Thymus (tissue), 14 donors: ENCODE measurements at places on chromosomes 5 and 9.

DNA sequence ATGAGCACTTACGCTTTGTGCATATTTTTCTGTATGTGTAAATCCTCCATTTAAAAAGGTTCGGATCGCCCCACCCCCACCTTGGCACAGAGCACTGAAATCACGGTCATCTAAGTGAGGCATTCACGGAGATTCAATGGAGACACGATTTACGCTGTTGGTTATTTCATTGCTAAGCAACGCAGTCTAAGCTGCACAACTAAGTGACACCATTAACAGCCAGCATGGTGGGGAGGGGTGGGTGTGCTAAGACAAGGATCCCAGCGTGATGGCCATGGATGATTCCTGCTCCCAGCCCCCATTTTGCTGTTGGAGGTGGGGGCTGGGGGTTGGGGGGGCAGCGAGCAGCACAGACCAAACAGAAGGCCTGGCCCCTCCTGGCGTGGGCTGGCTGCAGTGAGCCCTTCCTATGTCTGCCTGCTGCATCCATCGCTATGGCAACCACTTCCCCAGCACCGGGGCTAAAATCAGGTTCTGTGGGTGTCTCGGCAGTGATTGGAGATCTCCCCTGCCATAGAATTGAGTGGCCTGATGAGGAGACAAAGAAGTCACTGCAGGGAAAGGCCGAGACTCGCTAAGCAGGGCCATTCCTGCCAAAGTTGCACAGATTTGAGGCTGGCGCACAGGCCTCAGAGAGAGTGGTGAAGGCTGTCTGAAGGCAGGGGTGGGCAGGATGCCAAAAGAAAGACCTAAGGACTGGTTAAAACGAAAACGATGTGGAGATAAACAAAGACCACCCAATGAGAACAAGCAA lies 14.3 kb upstream of the MARCHF6 start:
- H3K4me3 ChIP-seq = no peak overlapping the region
- no peaks in the 10 kb centered on the region for H3K36me3 ChIP-seq
- no peak overlapping the region for H3K27ac ChIP-seq
- no peak for DNase-seq
- peaks cover 11% of the 10 kb centered on the region for H3K27me3 ChIP-seq

DNA sequence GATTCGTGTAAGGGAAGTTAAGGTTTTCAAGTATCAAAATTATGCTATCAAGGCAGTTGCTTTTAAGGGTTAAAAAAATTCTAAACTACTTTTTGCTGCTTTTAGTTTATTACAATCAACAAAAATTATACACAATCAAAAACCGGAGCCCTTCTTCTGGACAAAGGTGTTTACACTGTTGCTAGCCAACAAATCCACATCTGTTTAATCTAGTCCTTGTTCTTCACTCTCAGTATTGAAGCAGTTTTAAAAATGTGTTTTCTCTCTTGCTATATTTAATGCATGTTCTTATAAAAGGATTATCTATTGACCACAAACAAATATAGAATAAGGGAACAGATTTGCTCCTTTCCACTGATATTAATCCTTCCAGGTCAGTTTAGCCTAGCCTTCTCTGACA lies 2.5 kb downstream of the FEM1C start:
- peaks cover 11% of the 10 kb centered on the region for H3K4me1 ChIP-seq
- no peak overlapping the region for H3K27ac ChIP-seq
- H3K36me3 ChIP-seq = no peaks in the 10 kb centered on the region
- H3K4me3 ChIP-seq = peak overlapping the region; percentile 100
- H3K27me3 ChIP-seq = no peaks in the 10 kb centered on the region
- DNase-seq = no peak

- H3K27me3 ChIP-seq = no peaks in the 10 kb centered on the region
- no peaks in the 10 kb centered on the region for H3K36me3 ChIP-seq
- no peak overlapping the region for H3K4me3 ChIP-seq
These were observed 58.3 kb downstream of the BNC2 start for GRCh38 chr9:16811987-16812685.

DNA sequence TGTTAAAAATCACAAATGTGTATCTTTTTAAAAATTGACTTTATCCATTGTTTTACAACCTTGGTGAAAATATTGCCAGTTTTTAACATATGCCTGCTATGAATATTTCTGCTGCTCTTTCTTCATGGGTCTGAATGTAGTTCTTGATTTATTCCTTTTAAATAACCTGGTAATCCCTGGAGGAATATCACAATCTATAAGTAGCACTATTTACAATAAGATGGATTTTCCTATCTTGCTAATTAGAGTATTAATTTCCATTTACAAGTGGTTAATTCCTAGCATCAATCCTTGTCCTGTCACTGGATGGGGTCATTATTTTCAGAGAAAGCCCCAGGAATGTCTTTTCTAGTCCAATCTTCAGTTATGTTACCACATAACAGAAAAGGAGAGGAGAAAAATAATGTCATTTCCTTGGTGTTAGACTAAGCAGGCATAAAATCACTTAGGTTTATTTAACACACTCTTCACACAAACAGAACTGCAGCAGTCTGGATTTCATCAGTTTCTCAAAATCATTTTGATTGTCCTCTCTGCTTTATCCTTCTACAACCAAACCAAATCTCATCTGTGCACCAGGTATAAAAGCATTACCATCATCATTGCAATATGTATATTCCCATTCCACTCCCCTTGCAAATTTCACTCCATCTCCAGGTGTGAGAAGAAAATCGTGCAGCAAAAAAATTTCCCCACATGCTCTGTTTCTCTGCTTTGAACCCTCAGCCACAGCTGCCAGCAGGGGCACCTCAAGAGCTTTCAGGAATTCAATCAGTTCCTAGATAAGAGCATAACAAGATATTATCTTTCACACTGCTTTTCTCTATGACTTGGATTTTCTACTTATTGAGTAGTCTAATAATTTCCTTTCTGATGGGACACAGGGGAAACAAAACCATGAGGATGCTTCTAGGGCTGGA lies 204.1 kb downstream of the SEC61B start:
- H3K4me1 ChIP-seq = no peaks in the 10 kb centered on the region
- no peak overlapping the region for H3K27ac ChIP-seq
- no peak overlapping the region for H3K4me3 ChIP-seq
- H3K36me3 ChIP-seq = no peaks in the 10 kb centered on the region

GRCh38 chr5:42804717-42805339 lies 6.9 kb downstream of the SELENOP start:
- H3K4me3 ChIP-seq = no peak overlapping the region
- H3K27me3 ChIP-seq = no peaks in the 10 kb centered on the region
- no peak for DNase-seq
- H3K36me3 ChIP-seq = peaks cover 3% of the 10 kb centered on the region
- H3K4me1 ChIP-seq = no peaks in the 10 kb centered on the region
- no peak overlapping the region for H3K27ac ChIP-seq

DNA sequence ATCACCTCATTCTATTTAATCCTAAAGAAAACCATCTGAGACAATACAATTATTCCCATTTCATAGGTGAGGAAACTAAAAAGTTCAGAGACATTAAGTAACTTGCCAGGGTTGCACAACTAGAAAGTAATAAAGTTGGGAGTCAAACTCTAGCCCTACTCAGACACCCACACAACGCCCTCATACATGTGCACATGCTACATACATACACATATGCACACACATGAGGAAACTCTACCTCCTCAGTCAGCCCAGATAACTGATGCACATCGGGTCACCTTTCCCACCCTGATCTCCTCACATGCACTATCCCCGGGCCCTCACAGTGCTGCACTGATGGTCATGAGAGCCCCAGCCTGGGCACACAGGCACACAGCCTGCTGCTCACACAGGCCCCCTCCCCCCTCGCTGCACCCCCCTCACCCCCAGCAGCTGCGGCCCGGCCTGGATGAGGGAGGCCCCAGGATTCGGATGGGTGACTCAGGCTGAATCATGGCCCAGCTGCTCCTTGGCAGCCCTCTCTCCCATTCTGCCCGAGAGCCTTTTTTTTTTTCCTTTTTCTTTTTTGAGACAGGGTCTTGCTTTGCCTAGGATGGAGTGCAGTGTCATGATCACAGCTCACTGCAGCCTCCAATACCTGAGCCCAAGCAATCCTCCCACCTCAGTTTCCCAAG lies 5.0 kb upstream of the GPRIN1 start:
- peaks cover 86% of the 10 kb centered on the region for H3K27me3 ChIP-seq
- no peak for DNase-seq
- H3K36me3 ChIP-seq = no peaks in the 10 kb centered on the region
- H3K27ac ChIP-seq = no peak overlapping the region
- no peak overlapping the region for H3K4me3 ChIP-seq

GRCh38 chr9:35696520-35697215 lies 6.9 kb upstream of the TPM2 start:
- no peaks in the 10 kb centered on the region for H3K4me1 ChIP-seq
- no peak overlapping the region for H3K4me3 ChIP-seq
- no peaks in the 10 kb centered on the region for H3K27me3 ChIP-seq
- H3K36me3 ChIP-seq = peaks cover 62% of the 10 kb centered on the region
- peak; percentile 61 for DNase-seq
- H3K27ac ChIP-seq = peak overlapping the region; percentile 21

- H3K4me3 ChIP-seq = no peak overlapping the region
- no peaks in the 10 kb centered on the region for H3K27me3 ChIP-seq
- no peak overlapping the region for H3K27ac ChIP-seq
- DNase-seq = no peak
- no peaks in the 10 kb centered on the region for H3K36me3 ChIP-seq
These were observed 72.9 kb downstream of the SMIM15 start for GRCh38 chr5:61089351-61089750.

DNA sequence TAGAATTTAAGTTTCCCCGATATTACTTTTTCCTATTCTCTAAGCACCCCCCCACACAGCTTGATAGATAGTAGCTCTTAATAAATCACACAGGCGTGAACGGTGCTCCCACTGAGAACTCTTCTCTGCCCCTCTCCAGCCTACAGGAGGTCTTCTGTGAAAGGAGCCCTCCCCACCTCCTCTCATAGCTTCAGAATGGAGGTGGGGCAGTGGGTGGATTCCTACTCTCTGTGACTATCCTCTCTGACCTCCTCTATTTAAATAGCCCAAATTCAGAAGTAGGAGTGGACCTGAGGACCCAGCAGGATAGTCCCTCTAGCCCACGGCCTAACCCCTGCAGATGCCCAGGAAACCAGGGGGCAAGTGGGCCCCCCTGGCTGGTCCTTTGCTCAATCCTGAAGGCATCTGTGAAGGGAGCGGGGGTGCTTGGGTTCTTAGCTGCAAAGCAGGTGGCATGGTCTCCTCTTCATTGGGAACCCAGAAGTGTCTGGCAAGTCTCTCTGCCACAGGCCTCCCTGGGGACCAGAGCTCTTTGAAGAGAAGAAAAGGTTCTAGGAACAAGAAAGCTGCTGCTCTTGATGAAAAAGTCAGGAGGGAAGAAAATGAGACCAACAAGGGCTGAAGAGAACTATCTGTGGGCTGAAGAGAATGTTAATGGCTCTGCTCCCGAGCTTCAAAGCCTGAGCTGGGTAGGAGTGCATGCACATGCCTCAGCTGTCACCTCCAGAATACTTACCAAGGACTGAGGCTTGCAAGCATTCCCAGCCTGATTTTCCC lies 21.1 kb upstream of the HSPA9 start:
- H3K4me1 ChIP-seq = peaks cover 10% of the 10 kb centered on the region
- peaks cover 4% of the 10 kb centered on the region for H3K27me3 ChIP-seq
- no peak overlapping the region for H3K4me3 ChIP-seq
- DNase-seq = no peak
- no peaks in the 10 kb centered on the region for H3K36me3 ChIP-seq

DNA sequence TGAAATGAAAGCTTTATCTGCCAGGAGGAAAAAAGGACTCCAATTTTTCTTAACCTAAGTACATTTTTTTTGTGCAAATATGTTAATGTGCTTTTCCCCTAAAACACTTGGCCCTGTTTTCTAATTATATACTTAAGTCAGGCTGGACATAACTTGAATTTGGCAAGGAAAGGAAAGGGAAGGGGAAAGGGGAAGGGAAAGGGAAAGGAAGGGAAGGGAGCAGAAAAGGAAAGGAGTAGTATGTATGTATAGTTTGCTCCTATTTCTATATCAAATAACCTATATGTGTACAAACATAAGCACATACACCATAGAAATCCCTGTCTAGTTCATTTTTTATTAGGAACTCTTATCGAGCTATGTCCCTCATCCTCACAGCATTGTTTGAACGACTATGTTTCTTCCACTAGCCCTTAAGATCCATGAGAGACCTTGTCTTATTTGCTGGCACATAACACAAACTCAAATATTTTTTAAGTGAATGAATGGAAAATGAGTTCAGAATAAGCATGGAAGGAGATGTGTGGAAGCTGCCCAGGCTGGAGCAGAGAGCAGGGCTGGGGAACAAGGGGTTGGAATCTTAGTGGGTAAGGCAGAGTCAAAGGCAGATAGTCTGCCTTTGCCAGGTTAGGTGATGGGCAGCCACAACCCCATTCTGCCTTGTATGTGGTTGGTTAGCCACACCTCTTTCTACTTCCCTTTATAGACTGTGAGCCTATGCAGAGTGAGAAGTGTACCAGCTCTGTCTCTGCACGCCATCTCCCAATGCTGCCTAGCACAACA lies 70.0 kb downstream of the KLHL3 start:
- H3K4me3 ChIP-seq = no peak overlapping the region
- H3K27ac ChIP-seq = no peak overlapping the region
- DNase-seq = peak; percentile 30
- no peaks in the 10 kb centered on the region for H3K4me1 ChIP-seq
- H3K27me3 ChIP-seq = no peaks in the 10 kb centered on the region

DNA sequence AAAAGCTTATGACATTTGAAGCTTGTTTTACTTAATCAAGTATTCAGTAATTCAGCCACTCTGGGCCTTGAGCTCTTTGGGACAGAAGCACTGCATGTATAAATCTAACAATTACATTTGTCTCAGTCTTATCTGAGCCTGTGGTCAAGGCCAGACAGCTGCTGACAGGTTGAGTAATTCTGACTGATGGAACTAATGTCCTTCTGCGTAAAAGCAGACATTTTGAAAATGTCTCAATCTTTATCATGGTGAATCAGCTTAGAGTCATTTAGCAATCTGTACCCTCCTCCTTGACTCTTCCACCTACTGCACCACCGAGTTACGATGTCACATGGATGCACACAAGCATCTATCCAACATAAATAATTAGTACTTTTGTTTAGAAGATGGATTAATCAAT lies 400.0 kb downstream of the ARRDC3 start:
- no peaks in the 10 kb centered on the region for H3K27me3 ChIP-seq
- no peak overlapping the region for H3K27ac ChIP-seq
- no peaks in the 10 kb centered on the region for H3K4me1 ChIP-seq
- H3K36me3 ChIP-seq = no peaks in the 10 kb centered on the region
- no peak overlapping the region for H3K4me3 ChIP-seq

- no peak for DNase-seq
- no peaks in the 10 kb centered on the region for H3K36me3 ChIP-seq
- peak within 1 kb of the TSS; percentile 82 for H3K4me3 ChIP-seq
- H3K4me1 ChIP-seq = peaks cover 42% of the 10 kb centered on the region
- peaks cover 9% of the 10 kb centered on the region for H3K27me3 ChIP-seq
- H3K27ac ChIP-seq = peak within 1 kb of the TSS; percentile 62
These were observed at the start of gene SLC12A7 for GRCh38 chr5:1111727-1112289. SLC12A7 (minus strand) TSS chr5:1112063; CDS start chr5:1111991, 72 bp downstream.

- no peak overlapping the region for H3K27ac ChIP-seq
- H3K36me3 ChIP-seq = no peaks in the 10 kb centered on the region
- H3K4me1 ChIP-seq = no peaks in the 10 kb centered on the region
- H3K27me3 ChIP-seq = no peaks in the 10 kb centered on the region
- no peak for DNase-seq
- no peak overlapping the region for H3K4me3 ChIP-seq
These were observed 302.5 kb downstream of the SH3GL2 start for GRCh38 chr9:17881371-17881770.

- H3K36me3 ChIP-seq = no peaks in the 10 kb centered on the region
- H3K27ac ChIP-seq = no peak overlapping the region
- no peak for DNase-seq
- no peak overlapping the region for H3K4me3 ChIP-seq
- no peaks in the 10 kb centered on the region for H3K4me1 ChIP-seq
These were observed 73.4 kb downstream of the TMEM167A start for GRCh38 chr5:83003791-83004190.

- H3K27ac ChIP-seq = no peak overlapping the region
- no peak for DNase-seq
- H3K4me3 ChIP-seq = no peak overlapping the region
- no peaks in the 10 kb centered on the region for H3K27me3 ChIP-seq
These were observed 104.0 kb downstream of the EBF1 start for GRCh38 chr5:158995694-158996173.
